ENCODE measurements at places on chromosomes 1 and 21. TPM values are rescaled to one million over a fixed set of nuclear protein-coding genes. Genes with fewer than 3 reads are reported as not detected.
A peak's percentile ranks its signal among the peaks of the same experiment; 100 is the strongest.

- H3K27ac ChIP-seq = no peak overlapping the region
- no peaks in the 10 kb centered on the region for H3K36me3 ChIP-seq
- H3K4me1 ChIP-seq = no peaks in the 10 kb centered on the region
Observed at GRCh38 chr21:36210779-36211659, 54.4 kb downstream of the DOP1B start.

DNA sequence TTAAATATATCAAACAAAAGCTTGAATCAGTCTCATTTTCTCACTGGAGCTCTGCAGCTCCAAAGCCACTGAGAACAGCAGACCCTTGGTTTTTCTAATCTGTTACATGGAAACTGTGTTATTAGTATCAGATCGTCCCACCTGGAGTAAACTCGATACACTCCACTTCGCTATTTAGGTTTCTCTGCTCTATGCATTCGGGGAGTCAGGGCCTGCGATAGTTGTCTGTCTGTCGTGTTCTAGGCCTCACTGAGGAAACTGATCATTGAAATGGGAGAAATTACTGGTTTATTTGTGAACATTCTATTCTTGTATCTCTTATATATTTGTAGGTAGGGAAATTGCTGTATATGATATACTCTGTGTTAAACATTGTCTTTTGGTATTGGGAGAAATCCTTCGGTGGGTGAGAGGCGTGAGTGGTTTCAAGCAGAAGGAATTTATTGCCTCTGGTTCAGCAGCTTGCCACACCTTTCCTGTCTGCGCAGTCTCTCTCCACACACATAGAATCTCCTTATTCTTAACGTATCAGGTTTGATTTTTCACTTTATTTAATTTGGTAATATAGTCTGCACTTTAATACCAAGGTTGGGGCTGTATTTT lies 8.5 kb downstream of the PRDM2 start:
- H3K4me3 ChIP-seq = no peak overlapping the region
- no peak for DNase-seq
- H3K27ac ChIP-seq = no peak overlapping the region
- H3K4me1 ChIP-seq = peaks cover 4% of the 10 kb centered on the region
- H3K36me3 ChIP-seq = no peaks in the 10 kb centered on the region
- no peaks in the 10 kb centered on the region for H3K27me3 ChIP-seq

DNA sequence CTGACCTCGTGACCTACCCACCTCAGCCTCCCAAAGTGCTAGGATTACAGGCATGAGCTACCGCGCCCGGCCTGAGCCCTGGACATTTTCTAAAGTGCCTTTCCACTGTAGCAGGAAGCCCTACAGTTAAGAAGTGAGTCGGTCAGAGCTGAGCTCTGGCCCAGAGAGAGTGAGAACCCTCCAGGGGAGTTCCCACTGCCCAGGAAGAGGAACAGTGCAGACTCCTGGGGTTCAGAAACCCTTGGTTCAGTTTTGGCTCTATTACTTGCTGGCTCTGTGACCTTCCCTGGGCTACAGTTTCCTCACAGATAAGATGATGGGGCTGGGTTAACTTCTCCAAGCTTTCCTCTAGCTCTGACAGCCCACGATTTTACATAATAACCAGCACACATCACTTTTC lies 20.9 kb downstream of the SLC9A1 start:
- H3K4me1 ChIP-seq = peaks cover 47% of the 10 kb centered on the region
- no peak overlapping the region for H3K4me3 ChIP-seq
- no peak for DNase-seq
- no peak overlapping the region for H3K27ac ChIP-seq
- H3K36me3 ChIP-seq = no peaks in the 10 kb centered on the region
- no peaks in the 10 kb centered on the region for H3K27me3 ChIP-seq

GRCh38 chr1:27336756-27337155 lies 5.1 kb upstream of the SYTL1 start:
- H3K36me3 ChIP-seq = peaks cover 40% of the 10 kb centered on the region
- H3K4me1 ChIP-seq = no peaks in the 10 kb centered on the region
- H3K27ac ChIP-seq = no peak overlapping the region
- no peaks in the 10 kb centered on the region for H3K27me3 ChIP-seq

DNA sequence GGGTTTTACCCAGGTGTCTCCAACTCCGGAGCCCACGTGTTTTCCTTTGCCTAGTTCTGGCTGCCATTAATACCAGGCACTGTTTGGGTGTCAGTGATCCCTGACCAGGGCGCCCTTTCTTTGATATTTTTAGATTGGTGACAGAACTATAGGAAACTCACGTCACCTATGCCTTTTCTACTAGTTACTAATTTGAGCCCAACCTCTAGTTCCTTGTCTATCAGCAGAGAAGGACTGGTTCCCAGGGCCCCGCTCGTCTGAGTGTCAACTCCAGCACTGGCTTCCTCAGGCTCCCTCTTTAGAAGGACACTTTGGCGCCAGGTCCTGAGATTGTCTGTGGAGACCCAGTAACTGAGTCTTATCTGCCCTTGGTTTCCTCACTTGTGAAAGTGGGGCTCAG lies 9.4 kb downstream of the MFN2 start:
- peaks cover 28% of the 10 kb centered on the region for H3K4me1 ChIP-seq
- H3K27me3 ChIP-seq = no peaks in the 10 kb centered on the region
- H3K36me3 ChIP-seq = peaks cover 85% of the 10 kb centered on the region
- peak overlapping the region; percentile 80 for H3K27ac ChIP-seq
- DNase-seq = no peak
- H3K4me3 ChIP-seq = no peak overlapping the region

DNA sequence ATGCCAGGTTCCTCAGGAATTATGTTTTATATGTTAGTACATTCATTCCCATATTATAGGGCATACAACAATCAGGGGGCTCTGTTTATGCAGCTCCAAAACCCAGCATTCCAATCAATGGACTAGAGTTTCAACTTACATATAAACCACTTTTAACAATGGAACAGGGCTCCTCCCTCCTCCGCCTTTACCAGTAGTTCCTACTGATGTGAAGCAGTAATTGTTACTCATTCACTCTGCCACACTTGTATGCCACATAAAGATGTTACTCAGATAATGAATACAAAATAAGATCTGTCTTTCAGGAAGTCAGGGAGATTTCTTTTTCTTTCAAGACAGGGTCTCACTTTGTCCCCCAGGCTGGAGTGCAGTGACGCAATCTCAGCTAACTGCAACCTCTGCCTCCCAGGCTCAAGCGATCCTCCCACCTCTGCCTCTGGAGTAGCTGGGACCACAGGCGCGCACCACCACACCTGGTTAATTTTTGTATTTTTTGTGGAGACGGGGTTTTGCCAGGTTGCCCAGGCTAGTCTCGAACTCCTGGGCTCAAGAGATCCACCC lies 17.1 kb downstream of the ZNF281 start:
- H3K27me3 ChIP-seq = no peaks in the 10 kb centered on the region
- no peak overlapping the region for H3K27ac ChIP-seq
- peaks cover 14% of the 10 kb centered on the region for H3K4me1 ChIP-seq
- DNase-seq = no peak
- no peak overlapping the region for H3K4me3 ChIP-seq

DNA sequence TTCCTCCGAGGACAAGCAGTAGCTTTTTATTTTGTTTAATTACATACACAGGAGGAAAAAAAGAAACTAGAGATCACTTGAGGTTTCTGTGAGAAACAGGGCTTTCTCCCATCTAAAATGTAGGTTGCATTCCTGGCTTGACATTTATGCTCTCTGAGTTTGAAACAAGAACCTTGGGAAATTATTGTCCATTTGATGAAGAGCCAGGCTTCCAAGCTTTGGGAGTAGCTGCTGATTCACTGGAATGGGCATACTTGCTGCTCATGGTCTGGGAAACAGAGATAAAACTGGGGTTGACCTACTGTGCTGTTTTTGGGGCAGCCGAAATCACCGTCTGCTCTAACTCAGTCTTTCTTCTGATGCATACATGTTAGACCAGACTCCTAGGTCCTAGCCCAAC lies 165.4 kb downstream of the MIS18A start:
- H3K27me3 ChIP-seq = no peaks in the 10 kb centered on the region
- H3K36me3 ChIP-seq = no peaks in the 10 kb centered on the region
- no peaks in the 10 kb centered on the region for H3K4me1 ChIP-seq
- H3K4me3 ChIP-seq = no peak overlapping the region
- DNase-seq = no peak

DNA sequence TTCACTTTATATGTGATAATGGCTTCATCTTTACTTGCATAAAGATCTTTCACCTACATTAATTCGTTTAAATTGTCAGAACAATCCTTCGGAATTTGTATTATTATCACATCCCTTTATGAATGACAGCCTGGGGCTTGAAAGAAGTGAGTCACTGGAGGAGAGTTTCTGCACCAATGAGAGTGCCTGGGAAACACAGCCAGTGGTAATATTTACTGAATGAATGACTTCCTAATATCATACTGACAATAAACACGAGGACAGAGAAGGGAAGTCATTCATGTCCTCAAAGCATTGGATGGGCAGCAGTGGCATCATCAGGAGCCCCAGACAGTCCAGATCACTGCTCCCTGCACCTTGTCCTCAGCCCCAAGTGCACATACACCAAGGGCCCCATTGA lies 40.7 kb upstream of the PDE4B start:
- H3K27me3 ChIP-seq = no peaks in the 10 kb centered on the region
- no peak overlapping the region for H3K4me3 ChIP-seq
- DNase-seq = no peak
- H3K36me3 ChIP-seq = no peaks in the 10 kb centered on the region

DNA sequence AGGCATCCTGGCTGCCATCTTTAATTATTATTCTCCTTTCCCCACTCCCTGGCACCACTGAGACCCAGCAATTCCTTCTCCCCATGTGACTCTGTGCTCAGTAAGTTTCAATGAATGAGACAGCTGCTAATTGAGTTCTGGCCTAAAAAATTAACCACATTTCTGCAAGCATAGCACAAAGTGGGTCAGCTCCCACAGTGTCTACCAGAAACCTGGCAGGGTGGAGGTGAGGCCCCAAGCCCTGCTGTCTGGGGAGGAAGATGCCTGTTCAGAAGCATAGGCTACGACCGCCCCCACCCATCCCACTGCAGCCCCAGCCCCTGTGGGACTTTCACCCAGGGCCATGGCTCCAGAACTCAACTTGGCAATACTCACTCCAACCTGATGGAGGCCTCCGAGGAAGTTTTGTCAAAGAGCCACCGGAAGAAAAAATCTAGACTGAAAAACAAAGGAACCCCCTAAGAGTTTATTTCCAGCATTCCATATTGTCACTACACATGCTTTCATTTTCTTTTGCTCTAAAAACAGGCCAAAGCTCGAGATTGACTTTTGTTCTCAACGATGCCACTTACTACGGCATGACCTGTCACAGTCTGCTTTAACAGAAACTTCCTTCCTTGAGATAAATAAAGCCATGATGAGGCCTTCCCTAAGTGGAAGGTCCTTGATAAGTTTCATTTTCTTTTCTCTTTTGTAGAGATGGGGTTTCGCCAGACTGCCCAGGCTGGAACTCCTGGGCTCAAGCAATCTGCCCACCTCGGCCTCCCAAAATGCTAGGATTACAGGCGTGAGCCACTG lies 26.5 kb downstream of the TMEM63A start:
- no peaks in the 10 kb centered on the region for H3K27me3 ChIP-seq
- no peak overlapping the region for H3K27ac ChIP-seq
- peaks cover 2% of the 10 kb centered on the region for H3K36me3 ChIP-seq
- no peak for DNase-seq

DNA sequence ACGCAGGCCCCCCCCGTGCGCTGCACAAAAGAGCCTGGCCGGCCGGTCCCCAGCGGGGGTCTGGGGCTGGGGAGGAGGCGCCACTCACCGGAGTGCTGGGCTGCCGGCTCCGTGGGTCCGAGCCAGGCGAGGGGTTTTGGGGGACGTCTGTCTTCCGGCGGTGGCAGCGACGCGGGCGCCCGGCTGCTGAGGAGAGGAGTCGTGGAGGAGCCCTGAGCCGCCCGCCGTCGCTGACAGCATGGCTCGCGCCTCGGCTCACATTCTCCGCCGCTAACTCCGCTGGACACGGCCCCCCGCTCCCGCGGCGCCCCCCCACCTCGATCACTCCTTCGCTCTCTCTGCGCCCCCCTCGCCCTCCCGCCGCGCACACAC lies 649 bp downstream of the AHDC1 start:
- no peaks in the 10 kb centered on the region for H3K36me3 ChIP-seq
- no peak for DNase-seq
- no peaks in the 10 kb centered on the region for H3K4me1 ChIP-seq
- H3K4me3 ChIP-seq = peak overlapping the region; percentile 98
- H3K27ac ChIP-seq = peak overlapping the region; percentile 92
- no peaks in the 10 kb centered on the region for H3K27me3 ChIP-seq

ETV3L gene
- not detected for total RNA-seq

CD101 gene
- 1.1 TPM for total RNA-seq

VANGL1 gene
- total RNA-seq = 7.3 TPM

FMO2 gene
- total RNA-seq = 3.0 TPM

ADAM30 gene
- not detected for total RNA-seq

BPNT1 gene
- total RNA-seq = 18.2 TPM

TXNDC12 gene
- 27.1 TPM for total RNA-seq

ASTN1 gene
- 1.9 TPM for total RNA-seq
